ENCODE measurements at places on chromosomes 7 and 10.

DNA sequence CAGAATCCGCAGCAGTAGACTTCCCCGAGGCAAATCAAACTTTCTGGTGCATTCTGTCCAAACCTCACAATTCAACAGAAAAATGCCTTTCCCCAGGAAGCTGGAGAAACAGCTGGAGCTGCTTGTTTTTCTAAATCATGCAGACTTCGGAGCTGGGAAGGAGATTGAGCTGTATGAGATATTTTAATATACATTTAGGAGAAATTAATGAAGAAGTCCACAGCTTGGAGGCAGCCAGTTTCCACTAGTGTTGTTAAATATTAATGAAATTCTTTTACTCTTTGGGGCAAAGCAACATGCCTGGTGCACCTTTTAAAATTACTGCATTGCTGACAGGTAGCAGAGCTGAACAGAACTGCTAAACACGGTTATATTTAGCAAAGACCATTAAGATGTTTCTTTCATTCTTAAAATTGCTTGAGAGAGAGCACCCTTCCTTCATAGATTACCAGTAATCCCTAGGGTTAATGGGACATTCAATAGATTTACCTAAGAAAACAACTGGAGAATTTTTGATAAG, 566.4 kb downstream of the SORCS3 start:
- no peak overlapping the region for H3K4me3 ChIP-seq
- H3K27me3 ChIP-seq: no peaks in the 10 kb centered on the region
- no peak overlapping the region for H3K27ac ChIP-seq
- H3K4me1 ChIP-seq: no peaks in the 10 kb centered on the region
- H3K36me3 ChIP-seq: no peaks in the 10 kb centered on the region

DNA sequence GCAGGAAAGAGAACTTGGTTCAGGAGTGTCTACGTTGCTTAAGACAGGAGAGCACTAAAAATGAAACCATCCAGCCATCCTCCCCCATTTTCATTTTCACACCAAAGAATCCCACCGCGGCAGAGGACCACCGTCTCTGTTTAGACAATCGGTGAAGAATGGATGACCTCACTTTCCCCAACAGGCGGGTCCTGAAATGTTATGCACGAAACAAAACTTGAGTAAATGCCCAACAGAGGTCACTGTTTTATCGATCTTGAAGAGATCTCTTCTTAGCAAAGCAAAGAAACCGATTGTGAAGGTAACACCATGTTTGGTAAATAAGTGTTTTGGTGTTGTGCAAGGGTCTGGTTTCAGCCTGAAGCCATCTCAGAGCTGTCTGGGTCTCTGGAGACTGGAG, 1.4 kb upstream of the IL6 start:
- no peak overlapping the region for H3K27ac ChIP-seq
- H3K27me3 ChIP-seq: peaks cover 4% of the 10 kb centered on the region

DNA sequence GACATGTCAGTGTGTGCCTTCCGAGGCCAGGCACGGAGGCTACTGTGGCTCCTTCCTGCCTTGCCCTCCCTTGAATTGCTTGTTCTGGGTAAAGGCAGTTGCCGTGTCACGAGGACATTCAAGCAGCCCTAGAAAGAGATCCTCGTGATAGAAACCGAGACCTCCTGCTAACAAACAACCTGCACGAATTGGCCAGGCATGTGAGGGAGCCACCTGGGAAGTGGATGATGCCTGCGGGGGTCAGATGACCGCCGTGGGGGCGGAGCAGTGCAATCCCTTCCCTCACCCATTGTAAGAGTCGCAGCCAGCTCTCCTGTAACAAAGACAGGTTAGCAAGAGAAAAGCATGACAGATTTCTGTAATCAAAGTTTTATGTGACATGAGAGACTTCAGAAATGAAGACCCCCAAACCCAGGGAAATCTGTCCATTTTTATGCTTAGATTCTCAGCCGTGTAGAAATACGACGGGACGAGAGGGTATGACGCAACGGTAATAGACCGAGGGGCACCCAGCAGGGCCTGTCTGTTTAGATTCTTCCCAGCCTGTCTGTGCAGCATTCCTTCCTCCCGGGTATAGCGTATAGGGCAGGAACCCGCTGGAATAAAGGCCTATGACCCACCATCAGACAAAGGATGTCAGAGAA, 241.7 kb downstream of the GATA3 start:
- no peak for DNase-seq
- no peaks in the 10 kb centered on the region for H3K27me3 ChIP-seq
- no peaks in the 10 kb centered on the region for H3K36me3 ChIP-seq

- H3K27me3 ChIP-seq: no peaks in the 10 kb centered on the region
- no peak for DNase-seq
- H3K27ac ChIP-seq: no peak overlapping the region
- H3K4me3 ChIP-seq: no peak overlapping the region
- H3K36me3 ChIP-seq: no peaks in the 10 kb centered on the region
- H3K4me1 ChIP-seq: no peaks in the 10 kb centered on the region
Measured at GRCh38 chr7:28800150-28800549, 158.0 kb downstream of the TRIL start.

- H3K36me3 ChIP-seq: peaks cover 41% of the 10 kb centered on the region
- H3K4me3 ChIP-seq: no peak overlapping the region
- H3K27me3 ChIP-seq: no peaks in the 10 kb centered on the region
- no peaks in the 10 kb centered on the region for H3K4me1 ChIP-seq
- no peak for DNase-seq
- H3K27ac ChIP-seq: no peak overlapping the region
Measured at GRCh38 chr10:102815790-102816549, 21.2 kb downstream of the CYP17A1 start.

DNA sequence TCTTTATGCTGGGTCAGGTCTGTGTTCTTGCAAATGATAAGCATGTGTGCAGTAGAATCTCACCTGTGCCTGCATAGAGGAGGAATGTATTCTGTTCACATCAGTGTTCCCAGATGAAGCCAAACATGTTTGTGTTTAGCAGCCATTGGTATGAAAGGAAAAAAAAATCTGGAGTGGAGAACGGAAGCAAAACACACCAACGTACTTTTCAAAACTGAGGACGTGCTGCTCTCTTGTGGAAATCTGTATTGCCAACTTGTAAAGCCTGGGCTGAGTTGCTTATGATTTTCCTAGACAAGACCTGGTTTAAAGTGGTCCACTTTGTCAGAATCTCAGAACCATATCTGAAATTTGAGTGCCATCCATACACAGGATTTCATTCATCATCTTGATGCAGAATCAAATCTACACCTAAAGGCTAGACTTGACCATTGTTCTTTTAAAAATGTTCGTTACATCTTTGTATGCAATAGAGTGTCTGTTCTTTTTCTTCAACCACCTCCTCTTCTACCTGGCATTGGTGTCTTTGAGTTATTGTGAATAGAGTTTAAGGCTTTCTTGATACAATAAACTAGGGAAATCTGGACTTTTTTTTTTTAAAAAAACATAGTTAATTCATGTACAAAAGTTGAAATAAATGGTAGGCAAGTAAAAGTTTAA, 367.7 kb downstream of the PHF14 start:
- H3K36me3 ChIP-seq: no peaks in the 10 kb centered on the region
- H3K27ac ChIP-seq: no peak overlapping the region
- no peak for DNase-seq
- no peaks in the 10 kb centered on the region for H3K4me1 ChIP-seq
- no peak overlapping the region for H3K4me3 ChIP-seq
- H3K27me3 ChIP-seq: no peaks in the 10 kb centered on the region

- H3K4me3 ChIP-seq: no peak overlapping the region
- H3K27ac ChIP-seq: no peak overlapping the region
- H3K36me3 ChIP-seq: no peaks in the 10 kb centered on the region
- DNase-seq: no peak
- no peaks in the 10 kb centered on the region for H3K27me3 ChIP-seq
- no peaks in the 10 kb centered on the region for H3K4me1 ChIP-seq
Measured at GRCh38 chr7:20298486-20298901, 32.2 kb upstream of the ITGB8 start.

DNA sequence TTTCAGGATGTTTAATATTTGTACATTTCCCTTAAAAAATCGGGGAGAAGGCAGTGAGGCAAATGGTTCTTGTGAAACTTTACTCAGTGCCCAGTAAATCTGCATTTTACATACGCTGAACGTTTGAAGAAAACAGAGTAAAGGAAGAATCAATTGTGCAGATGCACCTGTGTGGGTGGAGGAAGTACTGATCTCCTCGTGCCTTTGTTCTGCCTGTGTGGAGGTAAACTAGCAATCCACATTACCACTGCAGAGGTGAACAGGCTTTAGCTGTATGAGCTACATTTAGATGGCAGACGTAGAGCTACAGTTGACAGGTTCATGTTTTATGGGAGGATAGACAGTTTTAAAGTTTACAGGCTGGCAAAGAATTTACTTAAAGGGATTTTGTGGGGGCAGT, 62.7 kb upstream of the VIPR2 start:
- no peak overlapping the region for H3K27ac ChIP-seq
- H3K36me3 ChIP-seq: no peaks in the 10 kb centered on the region
- no peaks in the 10 kb centered on the region for H3K27me3 ChIP-seq
- H3K4me1 ChIP-seq: no peaks in the 10 kb centered on the region
- no peak for DNase-seq

DNA sequence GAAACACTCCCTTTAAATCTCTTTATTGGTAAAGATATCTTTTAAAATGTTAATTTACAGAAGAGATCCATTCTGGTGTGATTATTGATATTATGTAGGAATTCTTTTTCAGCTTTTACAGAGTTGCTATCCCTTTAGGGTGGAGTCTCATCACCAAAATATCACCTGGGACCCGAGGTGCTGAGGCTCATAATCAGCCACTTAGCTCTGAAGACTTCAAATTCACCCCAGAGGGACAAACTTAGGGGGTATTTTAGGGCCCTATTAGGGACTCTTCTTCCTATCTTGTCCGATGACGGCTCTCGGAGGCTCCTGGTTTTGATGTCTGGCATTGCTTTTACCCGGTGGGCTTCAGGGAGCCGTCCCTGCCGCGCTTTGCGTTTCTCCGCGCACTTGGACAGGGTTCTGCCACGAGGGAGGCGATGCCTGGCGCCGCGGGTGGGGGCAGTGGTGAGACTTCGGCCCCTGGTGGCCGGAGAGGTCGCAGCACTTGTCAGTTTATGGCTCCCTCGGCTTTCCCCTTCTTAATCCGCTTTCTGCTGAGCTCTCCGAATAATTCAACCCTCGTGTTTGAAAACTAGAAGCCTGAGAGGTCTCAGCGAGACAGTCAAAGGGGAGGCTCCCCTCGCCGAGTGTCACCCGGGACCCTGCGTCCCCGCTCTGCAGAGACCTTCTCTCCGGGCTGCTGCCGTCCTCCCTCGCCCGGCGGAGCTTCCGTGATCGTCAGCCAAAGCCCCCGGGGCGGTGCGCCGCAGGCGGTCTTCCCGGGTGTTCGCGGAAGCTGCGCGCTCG, 27.8 kb downstream of the RBM20 start:
- DNase-seq: peak; percentile 17
- no peaks in the 10 kb centered on the region for H3K27me3 ChIP-seq
- no peaks in the 10 kb centered on the region for H3K36me3 ChIP-seq
- peak overlapping the region; percentile 70 for H3K4me3 ChIP-seq
- no peaks in the 10 kb centered on the region for H3K4me1 ChIP-seq

GRCh38 chr10:93072225-93072712, 1.4 kb upstream of the CYP26A1 start:
- peaks cover 39% of the 10 kb centered on the region for H3K4me1 ChIP-seq
- no peaks in the 10 kb centered on the region for H3K36me3 ChIP-seq
- H3K4me3 ChIP-seq: no peak overlapping the region
- peaks cover 30% of the 10 kb centered on the region for H3K27me3 ChIP-seq

- H3K27me3 ChIP-seq: no peaks in the 10 kb centered on the region
- H3K36me3 ChIP-seq: no peaks in the 10 kb centered on the region
- H3K27ac ChIP-seq: no peak overlapping the region
- no peak overlapping the region for H3K4me3 ChIP-seq
Measured at GRCh38 chr10:89468191-89468965, 54.0 kb downstream of the IFIT5 start.

DNA sequence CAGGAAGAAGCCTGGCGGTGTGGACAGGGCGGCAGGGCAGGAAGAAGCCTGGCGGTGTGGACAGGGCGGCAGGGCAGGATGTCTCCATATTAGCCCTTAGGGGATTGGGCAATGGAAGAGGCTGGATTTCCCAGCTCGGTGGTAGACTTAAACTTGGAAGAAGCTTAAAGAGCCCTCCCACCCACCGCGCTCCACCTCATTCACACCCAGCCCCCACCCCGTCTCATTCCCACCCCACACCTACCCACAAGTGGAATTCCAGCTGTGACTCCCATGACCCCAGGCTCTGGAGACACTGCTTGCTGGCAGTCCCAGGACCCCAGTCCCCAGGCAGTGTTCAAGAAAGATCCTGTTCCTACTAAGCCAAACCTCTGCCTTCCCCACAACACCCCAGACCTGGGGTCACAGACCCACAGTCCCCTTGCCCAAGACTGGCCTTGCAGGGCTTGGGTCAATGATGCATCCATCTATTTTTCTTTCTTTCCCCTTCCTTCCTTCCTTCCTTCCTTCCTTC, 34.0 kb downstream of the SPDYE6 start:
- H3K4me1 ChIP-seq: no peaks in the 10 kb centered on the region
- H3K27ac ChIP-seq: no peak overlapping the region
- H3K27me3 ChIP-seq: no peaks in the 10 kb centered on the region
- no peak for DNase-seq

DNA sequence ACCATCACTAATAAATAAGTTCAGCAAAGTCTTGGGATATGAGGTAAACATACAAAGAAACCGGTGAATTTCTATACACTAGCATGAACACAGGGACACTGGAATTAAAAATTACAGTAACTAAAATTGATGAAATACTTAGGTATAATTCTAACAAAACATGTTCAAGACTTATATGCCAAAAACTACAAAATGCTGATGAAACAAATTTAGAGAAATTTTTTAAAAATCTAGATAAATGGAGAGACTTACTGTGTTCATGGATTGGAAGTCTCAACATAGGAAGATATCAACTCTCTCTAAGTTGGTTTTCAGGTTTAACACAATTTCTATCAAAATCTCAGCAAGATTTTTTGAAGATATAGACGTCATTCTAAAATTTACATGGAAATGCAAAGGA, 128.8 kb upstream of the RET start:
- DNase-seq: no peak
- H3K27me3 ChIP-seq: no peaks in the 10 kb centered on the region
- H3K4me1 ChIP-seq: no peaks in the 10 kb centered on the region
- no peak overlapping the region for H3K27ac ChIP-seq
- no peak overlapping the region for H3K4me3 ChIP-seq
- H3K36me3 ChIP-seq: no peaks in the 10 kb centered on the region

- no peak overlapping the region for H3K4me3 ChIP-seq
- peak overlapping the region; percentile 27 for H3K27ac ChIP-seq
- no peaks in the 10 kb centered on the region for H3K27me3 ChIP-seq
- no peaks in the 10 kb centered on the region for H3K36me3 ChIP-seq
Measured at GRCh38 chr10:69504576-69505250, 53.4 kb downstream of the TSPAN15 start.

- no peak for DNase-seq
- H3K4me3 ChIP-seq: no peak overlapping the region
- no peaks in the 10 kb centered on the region for H3K36me3 ChIP-seq
- H3K4me1 ChIP-seq: no peaks in the 10 kb centered on the region
- no peaks in the 10 kb centered on the region for H3K27me3 ChIP-seq
Measured at GRCh38 chr10:44716470-44717015, 194.6 kb upstream of the TMEM72 start.

DNA sequence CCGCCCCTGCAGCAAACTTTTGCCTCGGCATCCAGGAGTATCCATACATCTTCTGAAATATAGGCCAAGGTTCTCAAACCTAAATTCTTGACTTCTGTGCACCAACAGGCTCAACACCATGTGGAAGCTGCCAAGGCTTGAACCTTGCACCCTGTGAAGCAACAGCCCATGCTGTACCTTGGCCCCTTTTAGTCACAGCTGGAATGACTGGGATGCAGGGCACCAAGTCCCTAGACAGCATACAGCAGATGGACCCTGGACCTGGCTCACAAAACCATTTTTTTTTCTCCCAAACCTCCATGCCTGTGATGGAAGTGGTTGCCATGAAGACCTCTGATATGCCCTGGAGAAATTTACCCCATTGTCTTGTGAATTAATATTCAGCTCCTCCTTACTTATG, 233.8 kb upstream of the KCND2 start:
- H3K36me3 ChIP-seq: no peaks in the 10 kb centered on the region
- H3K27me3 ChIP-seq: no peaks in the 10 kb centered on the region
- no peak overlapping the region for H3K27ac ChIP-seq
- no peak for DNase-seq
- H3K4me3 ChIP-seq: no peak overlapping the region
